HCEC 1CT (cell line): ENCODE measurements at places on chromosomes 1 and 21.
A peak's percentile ranks its signal among the peaks of the same experiment; 100 is the strongest.

DNA sequence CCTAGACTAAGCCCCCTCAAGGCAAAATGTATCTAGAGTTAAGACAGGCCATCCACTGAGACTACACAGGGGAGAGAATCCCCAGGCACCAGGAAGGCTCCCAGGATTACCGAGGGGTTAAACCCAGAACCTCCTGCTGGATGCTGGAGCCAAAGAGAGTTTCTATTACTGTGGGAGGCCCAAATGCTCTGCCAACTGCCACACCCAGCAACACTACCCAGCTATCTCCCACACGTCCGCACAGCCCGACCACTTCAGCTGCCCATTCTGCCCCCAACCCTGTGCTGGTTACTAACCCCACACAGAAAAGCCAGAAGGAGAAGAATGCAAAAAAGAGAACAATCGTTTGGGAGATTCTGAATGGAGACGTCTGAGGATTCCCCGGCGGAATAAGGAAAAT lies 63.6 kb downstream of the CD46 start:
- no peak for DNase-seq

GRCh38 chr1:203054184-203054583 lies 27.9 kb downstream of the PPFIA4 start:
- no peak for DNase-seq

- no peak for DNase-seq
Observed at GRCh38 chr1:23741609-23742008, 1.7 kb upstream of the ELOA start.

- DNase-seq, result no peak
Observed at GRCh38 chr1:55803429-55803828, 588.3 kb upstream of the USP24 start.

- peak; percentile 46 for DNase-seq
Observed at GRCh38 chr1:212688341-212689047, 11.1 kb downstream of the BATF3 start.
